ENCODE measurements at places on chromosomes 11 and 22.

DNA sequence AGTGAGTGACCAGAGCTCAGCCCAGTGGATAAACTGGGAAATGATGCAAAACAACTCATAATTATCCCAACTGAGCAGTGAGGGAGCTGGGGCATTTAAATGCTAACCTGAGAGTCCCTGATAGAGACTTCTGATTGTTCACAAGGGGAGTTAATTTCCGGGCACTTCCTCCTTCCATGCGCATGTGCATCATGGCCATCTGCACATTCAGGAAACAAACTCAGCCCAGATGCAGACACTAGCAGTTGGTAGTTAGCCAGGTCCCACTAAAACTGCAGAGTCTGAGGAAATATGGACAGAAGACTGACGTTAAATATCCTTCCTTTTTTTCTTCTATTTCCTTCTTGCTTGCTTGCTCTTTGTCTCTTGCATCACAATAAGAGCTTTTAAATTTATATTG lies 852.1 kb upstream of the LRRC4C start:
- no peak for DNase-seq

- no peak for DNase-seq
Observed at GRCh38 chr22:43449831-43450225, 38.0 kb downstream of the MPPED1 start.

DNA sequence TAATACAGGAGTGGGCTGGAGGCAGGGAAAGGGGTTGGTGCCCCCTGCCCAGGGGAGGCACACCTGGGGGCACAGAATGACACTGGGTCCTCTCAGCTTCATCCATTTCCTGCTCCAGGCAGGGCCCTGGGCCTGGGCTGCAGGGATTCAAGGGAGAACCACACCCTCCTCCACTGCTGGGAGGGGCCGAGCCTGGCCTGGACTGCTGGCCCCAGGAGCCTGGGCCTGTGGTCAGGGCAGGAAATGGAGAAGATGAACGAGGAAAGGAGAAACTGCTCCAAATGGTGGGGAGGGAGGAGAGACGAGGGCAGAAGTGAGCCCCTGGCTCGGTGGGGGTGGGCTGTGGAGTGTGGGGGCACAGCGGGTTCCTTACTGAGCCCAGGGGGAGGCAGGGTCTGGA lies 38.1 kb upstream of the KCNQ1OT1 start:
- DNase-seq = no peak

DNA sequence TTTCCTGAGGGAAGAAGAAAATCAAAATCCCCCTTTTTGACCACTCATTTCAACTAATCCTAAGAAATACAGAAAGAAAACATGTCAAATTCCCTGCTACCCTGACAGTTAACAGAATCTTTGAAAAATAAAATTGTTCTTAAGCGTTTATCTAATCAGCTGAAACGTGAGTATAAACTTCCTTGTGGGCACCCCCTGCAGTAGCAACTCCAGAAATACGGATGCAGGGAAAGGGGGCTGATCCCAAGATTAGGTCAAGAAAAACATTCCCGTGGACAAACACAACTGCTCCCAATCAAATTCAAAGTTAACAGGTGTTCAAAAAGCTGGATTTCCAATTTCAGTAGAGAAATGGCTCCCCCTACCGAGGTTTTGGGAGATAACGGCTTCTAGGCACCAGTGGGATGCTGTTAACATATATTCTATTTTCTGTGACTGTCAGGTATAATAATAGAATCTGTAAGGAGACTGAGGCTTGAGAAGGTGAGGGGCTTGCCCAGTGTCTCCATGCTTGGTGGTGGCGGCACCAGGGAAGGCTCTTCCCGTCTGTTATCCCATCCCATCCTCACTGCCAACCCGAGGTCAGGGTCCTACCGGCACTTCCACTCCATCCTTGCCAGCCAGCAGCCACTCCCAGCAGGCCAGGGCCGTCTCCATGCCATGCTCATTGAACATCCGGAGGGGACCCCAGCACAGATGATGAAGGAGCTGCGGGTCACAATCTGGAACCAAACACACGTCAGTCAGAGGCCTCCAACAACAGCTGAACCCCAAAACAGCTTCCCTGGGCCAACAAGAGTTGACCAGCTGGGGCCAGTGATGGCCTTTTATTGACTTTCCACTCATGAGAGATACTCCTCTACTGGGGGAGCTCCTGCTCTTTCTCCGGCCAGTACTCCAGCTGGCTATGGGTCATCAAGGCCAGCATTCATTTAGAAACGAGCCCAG lies 32.0 kb upstream of the SERPIND1 start:
- DNase-seq = peak; percentile 8

DNA sequence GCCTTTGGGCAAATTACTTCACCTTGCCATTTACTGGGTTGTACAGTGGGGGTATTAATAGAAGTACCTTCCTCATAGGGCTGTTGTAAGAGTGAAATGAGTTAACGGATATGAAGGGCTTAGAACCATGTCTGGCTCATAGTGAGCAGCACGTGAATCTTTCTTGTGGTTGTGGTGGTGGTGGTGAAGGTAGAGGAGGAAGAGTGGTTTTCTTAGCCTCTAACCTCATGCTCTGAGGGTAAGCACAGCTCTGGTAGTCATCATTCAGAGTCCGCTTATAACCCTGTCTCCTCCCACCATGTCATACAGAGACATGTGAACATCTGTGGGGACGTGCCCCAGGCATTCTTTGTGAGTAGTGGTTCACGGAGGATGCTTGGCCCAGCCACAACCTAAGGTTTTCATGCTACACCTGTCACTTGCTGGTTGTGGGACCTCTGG lies 43.6 kb downstream of the TEAD1 start:
- DNase-seq = peak; percentile 9

DNA sequence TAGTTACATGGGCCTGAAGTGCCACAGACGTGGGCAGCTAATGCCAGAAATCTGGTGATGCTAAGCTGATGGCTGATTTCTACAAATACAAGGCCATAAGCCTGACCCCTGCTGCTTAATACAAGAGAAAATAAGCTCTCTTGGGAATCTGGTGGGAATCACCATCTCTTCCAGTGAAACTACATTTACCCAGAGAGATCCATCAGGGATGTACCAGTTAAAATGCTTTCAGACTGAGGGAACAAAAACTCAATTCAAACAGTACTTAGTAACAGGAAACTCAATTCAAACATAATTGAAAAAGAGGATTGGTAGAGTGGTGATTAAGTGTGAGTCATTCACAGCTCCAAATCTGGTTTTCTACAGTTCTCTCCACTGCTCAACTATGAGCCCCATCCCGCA lies 1.7 kb upstream of the CAVIN3 start:
- no peak for DNase-seq
